ENCODE measurements at places on chromosomes 1 and 21.

GRCh38 chr1:157270705-157271274 is 132.6 kb upstream of the ETV3 start:
- DNase-seq = no peak

DNA sequence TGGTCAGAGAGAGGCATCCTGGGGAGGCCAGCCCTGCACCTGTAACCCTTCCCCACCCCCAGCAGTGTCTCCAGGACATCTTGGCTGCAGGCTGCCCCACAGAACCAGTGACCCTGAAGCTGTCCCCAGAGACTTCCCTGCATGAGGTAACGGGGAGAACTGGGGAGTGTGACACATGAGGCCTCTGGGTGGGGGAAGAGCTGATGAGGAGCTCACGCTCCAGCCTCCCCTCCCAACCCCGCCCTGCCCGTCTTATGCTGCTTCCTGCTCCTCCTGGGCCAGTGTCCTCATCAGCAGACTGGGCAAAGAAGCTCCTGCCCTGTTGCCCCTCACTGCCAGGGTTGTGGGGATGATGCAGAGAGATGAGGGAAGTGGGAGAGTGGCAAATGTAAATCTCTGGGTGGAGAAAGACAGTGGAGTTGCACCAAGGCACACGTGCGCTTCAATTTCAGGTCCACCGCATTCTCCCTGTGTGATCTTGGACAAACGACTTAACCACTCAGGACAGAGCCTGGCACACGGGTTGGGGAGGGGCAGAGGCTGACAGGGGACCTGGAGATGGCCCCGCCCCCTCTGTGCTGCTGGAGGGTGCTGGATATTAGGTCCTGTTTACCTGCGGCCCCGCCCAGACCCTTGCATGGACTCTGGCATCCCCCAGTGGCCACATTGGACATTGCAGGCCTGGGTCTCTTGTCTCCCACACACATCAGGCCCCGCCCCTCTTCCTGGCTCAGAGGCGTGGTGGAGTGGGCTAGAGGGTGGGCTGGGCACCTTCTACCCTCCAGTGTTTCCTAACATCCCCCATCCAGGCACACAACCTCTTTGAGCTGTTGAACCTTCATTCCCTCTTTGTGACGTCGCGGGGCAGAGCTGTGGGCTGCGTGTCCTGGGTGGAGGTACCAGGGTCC is 12.3 kb downstream of the CLCNKB start:
- DNase-seq = peak; percentile 59

DNA sequence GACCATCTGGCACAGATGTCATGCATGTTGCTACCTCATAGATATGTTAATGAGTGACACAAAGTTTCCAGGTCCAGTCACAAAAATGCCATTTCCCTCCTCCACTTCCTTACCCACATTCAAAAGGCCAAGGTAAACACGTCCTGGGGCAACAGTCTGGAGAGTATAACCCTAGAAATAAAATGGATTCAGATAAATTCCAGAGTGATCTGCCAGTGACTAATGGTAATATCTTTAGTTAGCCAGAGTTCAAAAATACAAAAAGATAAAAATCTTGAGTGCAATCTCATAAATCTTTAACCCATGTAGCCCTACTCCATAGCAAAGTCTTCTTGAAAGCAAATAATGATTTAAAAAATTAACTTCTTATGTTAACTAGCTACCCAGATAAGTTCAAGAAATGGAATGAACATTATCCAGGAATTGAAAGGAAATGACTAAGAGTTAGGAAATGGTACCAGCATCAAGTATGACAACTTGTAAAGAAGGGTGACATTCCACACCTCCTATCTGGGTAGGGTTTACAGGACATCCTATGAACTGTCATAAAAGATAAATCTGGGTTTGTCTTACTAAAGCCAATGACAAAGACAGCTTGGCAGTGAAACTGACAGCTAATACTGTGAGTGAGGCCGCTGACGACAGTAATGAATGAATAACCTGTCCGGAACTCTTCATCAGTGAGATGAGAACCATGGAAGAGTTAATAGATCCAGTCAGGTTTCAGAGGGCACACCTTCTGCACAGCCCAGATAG is 18.1 kb downstream of the RGS2 start:
- DNase-seq = peak; percentile 75

- no peak for DNase-seq
Observed at GRCh38 chr21:29082046-29082815, 8.8 kb upstream of the CCT8 start.

GRCh38 chr1:196660852-196661251 is 9.0 kb downstream of the CFH start:
- DNase-seq = no peak

DNA sequence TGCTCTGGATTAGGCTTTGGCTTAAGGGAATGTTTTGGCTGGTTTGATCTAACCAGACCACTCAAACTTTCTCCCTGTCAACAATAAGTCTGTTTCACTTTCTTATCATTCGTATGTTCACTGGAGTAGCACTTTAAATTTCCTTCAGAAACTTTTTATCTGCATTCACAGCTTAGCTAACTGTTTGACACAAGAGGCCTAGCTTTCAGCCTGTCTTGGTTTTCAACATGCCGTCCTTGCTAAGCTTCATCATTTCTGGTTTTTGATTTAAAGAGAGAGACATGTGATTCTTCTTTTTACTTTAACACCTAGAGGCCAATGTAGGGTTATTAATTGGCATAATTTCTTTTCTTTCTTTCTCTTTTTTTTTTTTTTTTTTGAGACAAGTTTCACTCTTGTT is 14.9 kb upstream of the CYB5R1 start:
- no peak for DNase-seq

DNA sequence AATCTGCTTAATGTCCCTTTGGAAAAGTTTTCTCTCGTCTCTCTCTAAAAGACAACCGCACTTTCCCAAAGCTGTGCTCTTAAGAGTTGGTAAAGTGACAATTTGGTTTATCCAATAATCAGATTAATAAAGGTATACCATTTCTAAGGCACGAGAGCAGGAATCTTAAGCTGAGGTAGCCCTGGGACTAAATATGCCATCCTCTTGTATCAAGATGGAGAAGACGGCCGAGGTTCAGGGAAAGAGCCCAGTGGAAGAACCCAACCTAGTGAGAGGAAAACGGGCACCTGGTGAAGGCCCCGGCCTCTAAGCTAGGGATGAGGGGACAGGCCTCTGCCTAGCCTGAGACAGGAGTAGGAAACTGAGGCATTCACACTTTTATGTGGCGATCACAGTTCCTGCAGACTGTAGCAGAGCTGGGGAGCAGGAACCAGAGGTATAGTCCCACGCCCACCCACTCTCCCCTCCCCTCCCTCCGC is 334 bp upstream of the SARS1 start:
- DNase-seq = no peak

DNA sequence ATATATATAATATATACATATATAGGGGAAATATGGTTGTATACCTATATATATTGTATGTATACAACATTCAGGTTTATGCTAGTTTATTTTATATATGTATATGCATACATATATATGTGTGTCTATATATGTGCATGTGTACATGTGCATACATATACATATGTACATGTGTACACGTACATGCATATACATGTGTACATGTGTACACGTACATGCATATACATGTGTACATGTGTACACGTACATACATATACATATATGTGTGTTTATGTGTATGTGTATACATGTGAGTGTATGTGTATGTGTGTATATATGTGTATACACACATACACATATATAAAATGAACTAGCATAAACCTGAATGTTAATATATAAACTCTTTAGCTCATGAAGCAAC is 220.9 kb downstream of the FAF1 start:
- no peak for DNase-seq

DNA sequence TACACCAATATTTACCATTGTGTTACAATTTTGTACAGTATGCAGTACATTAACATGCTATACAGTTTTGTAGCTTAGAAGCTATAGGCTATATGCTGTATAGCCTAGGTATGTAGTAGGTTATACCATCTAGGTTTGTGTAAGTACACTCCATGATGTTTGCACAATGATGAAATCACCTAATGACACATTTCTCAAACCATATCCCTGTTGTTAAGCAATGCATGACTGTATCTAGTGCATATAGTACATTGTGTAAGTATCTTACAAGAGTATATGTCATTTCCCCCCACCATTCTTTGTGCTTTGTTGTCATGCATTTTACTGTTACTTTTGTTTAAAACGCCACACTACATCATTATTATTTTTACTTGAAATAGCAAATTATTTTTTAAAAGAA is 65.7 kb upstream of the RNF11 start:
- DNase-seq = no peak

GRCh38 chr1:21913763-21914162 is 23.3 kb downstream of the HSPG2 start:
- DNase-seq = no peak

GRCh38 chr1:70518106-70518505 is 107.0 kb downstream of the CTH start:
- DNase-seq = no peak

- no peak for DNase-seq
Observed at GRCh38 chr1:163055005-163055404, 14.2 kb upstream of the RGS4 start.

DNA sequence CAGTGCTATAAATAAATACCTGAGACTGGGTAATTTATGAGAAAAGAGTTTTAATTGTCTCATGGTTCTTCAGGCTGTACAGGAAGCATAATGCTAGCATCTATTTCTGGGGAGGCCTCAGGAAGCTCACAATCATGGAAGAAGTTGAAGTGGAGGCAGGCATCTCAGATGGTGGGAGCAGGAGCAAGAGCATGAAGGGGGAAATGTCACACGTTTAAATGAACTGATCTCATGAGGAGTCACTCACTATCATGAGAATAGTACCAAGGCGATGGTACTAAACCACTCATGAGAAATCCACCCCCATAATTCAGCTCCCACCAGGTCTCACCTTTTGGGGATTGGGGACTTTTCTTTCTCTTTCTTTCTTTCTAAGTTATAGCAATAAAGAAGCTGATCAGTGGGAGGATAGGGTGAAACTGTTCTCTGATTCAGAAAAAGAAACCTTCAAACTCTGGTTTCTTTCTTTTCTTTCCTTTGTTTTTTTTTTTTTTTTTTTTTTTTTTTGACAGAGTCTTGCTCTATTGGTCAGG is 17.1 kb upstream of the SPAG17 start:
- DNase-seq = no peak

GRCh38 chr21:39373634-39374033 is 24.7 kb upstream of the HMGN1 start:
- DNase-seq = peak; percentile 37

GRCh38 chr1:94805912-94806311 is 14.2 kb upstream of the SLC44A3 start:
- DNase-seq = peak; percentile 58

- no peak for DNase-seq
Observed at GRCh38 chr1:70093250-70093975, 112.0 kb downstream of the LRRC40 start.

DNA sequence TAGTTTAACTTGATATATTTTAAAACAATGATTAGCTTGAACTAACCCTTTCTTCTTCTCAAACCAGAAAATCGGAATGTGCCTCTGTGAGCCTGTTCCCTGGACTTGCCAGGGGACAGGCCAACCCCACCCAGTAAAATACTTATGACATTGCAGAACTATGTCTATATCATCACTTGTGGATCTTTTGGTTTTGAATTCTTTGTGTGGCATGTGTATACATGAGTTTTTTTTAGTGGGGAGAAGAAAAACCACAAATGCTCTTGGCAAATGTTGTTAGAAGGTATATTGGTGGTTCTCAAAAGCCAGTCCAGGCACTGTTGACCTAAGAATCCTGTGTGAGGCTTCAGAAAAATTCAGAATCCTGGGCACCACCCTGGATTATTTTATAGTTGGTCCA is 347.4 kb downstream of the SIPA1L2 start:
- no peak for DNase-seq

- DNase-seq = no peak
Observed at GRCh38 chr1:84282780-84283333, 18.7 kb upstream of the SAMD13 start.

DNA sequence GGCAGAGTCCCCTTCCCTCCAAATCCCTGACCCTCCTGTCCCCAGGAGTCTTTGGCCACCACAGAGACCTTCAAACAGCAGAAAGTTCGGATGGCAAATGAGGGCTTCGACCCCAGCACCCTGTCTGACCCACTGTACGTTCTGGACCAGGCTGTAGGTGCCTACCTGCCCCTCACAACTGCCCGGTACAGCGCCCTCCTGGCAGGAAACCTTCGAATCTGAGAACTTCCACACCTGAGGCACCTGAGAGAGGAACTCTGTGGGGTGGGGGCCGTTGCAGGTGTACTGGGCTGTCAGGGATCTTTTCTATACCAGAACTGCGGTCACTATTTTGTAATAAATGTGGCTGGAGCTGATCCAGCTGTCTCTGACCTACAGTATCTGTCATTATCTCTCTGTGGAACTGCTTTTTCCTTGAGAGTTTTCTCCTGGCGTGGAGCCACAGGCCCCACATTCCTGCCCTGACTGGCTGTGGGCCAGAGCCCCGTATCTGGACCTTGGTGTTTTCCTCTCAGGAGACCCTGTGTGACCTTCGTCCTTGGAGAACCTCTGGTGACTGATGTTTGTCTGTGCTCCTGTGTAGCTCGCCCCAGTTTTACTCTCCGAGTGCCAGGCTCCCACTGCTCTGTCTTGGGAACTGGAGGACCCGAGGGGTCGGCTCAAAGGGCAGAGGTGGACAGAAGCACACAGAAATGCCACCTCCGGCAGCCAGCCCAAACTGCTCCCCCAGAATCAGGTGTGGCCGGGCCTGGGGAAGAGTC is 4.8 kb downstream of the SLC27A3 start:
- DNase-seq = no peak
